Thoracic aorta (tissue), 2 donors: ENCODE measurements at places on chromosomes 12 and 14. TPM values are rescaled to one million over a fixed set of nuclear protein-coding genes. Genes with fewer than 3 reads are reported as not detected.

- no peaks in the 10 kb centered on the region for H3K4me1 ChIP-seq
- H3K27ac ChIP-seq, result no peak overlapping the region
- no peaks in the 10 kb centered on the region for H3K27me3 ChIP-seq
- DNase-seq, result no peak
- H3K36me3 ChIP-seq, result no peaks in the 10 kb centered on the region
- no peak overlapping the region for H3K4me3 ChIP-seq
These were observed 136.8 kb upstream of the NOS1 start for GRCh38 chr12:117498256-117498655.

The ZNF891 gene
- 5.4 TPM for total RNA-seq

The FGD4 gene
- 52.7 TPM for total RNA-seq

DNA sequence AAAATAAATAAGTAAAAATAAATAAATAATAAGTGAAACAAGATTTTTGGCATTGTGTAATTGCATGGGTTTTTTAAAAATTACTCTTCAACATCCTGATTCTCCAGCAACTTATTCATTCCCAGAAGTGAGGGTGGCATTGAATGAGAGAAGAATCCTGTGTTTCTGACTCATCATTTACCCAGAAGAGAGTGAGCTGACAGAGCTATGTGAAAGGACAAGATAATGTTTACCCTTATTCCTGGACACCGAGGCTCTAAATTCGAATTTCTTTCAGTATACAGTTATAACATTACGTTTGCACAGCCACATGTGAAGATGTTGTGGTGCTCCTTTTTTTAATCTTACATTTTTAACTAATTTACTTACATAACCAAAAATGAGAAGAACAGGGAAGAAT, 36.4 kb downstream of the BBS10 start:
- no peak overlapping the region for H3K4me3 ChIP-seq
- no peak overlapping the region for H3K27ac ChIP-seq
- no peaks in the 10 kb centered on the region for H3K4me1 ChIP-seq

- H3K27me3 ChIP-seq, result no peaks in the 10 kb centered on the region
- H3K4me3 ChIP-seq, result no peak overlapping the region
- no peaks in the 10 kb centered on the region for H3K4me1 ChIP-seq
- no peaks in the 10 kb centered on the region for H3K36me3 ChIP-seq
- no peak for DNase-seq
- H3K27ac ChIP-seq, result no peak overlapping the region
These were observed 1071.0 kb downstream of the SLC6A15 start for GRCh38 chr12:83841620-83842019.

The C12orf50 gene
- not detected for total RNA-seq

- H3K4me3 ChIP-seq, result no peak overlapping the region
- H3K4me1 ChIP-seq, result peaks cover 8% of the 10 kb centered on the region
- no peak overlapping the region for H3K27ac ChIP-seq
- DNase-seq, result no peak
- H3K27me3 ChIP-seq, result no peaks in the 10 kb centered on the region
These were observed 5.9 kb downstream of the KLHL33 start for GRCh38 chr14:20429801-20430669.

DNA sequence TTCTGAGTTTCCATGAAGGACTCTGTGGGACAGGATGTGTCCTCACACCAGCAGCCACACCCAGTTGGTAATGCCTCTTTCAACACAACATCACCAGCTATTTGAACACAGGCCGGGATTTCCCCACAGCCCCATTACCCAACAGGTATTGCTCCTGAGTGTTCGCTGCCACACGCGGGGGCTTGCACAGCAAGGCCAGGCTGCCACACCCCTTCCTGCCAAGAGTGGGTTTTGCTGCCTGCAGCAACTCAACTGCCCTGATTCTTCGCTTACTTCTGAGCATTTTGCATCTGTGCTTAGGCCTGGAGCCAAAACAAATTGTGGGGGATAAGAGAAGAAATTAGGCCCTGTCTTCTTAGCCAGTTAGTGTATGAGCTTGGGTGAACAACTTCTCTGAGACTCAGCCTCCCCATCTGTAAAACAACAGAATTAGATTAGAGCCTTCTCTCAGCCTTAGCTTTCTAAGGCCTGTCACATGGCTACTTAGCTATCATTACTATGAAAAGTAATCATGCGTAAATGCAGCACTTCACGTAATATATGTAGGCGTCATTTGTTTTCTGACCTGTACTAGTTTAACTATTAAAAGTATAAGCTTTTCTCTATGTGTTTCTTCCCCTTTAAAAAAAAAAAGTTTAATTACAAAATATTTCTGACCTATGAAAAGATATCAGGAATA, 20.0 kb downstream of the CKAP4 start:
- DNase-seq, result no peak
- no peak overlapping the region for H3K27ac ChIP-seq
- no peaks in the 10 kb centered on the region for H3K36me3 ChIP-seq
- H3K27me3 ChIP-seq, result no peaks in the 10 kb centered on the region
- H3K4me3 ChIP-seq, result no peak overlapping the region

DNA sequence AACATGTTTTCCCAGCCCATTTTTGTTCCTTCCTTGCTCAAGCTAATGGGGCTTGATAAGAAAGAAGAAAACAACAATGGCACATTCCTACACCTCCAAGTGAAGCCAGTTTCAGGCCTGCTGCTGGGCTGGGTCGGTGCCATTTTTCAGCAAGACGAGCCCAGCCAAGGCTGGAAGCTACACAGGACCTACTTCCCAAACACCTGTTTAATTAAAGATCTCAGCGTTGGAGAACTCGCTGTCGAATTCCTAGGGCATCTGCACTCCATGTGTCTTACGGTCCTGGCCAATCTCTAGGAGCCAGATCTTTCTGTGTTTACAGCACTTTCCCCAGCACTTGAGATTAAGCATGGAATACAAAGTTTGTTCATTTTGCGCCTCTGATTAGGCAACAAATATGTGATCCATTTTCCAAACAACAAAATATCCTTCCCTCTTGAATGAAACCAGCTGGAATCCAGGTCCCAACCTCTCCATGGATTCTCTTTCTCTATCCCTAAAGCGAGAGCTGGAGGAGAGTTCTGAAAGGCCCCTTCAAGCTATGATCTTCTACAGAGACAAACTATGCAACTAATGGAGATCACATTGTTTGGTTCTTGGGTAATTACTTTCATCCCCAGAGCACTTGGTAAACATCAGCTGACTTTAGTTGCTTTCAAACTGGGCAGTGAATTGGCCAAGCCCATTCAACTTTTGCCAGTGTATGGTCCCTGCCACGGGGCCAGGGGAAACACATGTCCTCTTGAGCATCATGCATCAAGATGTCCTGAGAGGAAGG, 34.3 kb upstream of the TC2N start:
- H3K4me3 ChIP-seq, result no peak overlapping the region
- peaks cover 97% of the 10 kb centered on the region for H3K4me1 ChIP-seq
- peaks cover 2% of the 10 kb centered on the region for H3K36me3 ChIP-seq

The PHLDA1 gene
- 27.3 TPM for total RNA-seq

GRCh38 chr12:126051611-126052107, 986.4 kb downstream of the AACS start:
- H3K4me3 ChIP-seq, result no peak overlapping the region
- no peaks in the 10 kb centered on the region for H3K27me3 ChIP-seq

The PLXNC1 gene
- 9.2 TPM for total RNA-seq

DNA sequence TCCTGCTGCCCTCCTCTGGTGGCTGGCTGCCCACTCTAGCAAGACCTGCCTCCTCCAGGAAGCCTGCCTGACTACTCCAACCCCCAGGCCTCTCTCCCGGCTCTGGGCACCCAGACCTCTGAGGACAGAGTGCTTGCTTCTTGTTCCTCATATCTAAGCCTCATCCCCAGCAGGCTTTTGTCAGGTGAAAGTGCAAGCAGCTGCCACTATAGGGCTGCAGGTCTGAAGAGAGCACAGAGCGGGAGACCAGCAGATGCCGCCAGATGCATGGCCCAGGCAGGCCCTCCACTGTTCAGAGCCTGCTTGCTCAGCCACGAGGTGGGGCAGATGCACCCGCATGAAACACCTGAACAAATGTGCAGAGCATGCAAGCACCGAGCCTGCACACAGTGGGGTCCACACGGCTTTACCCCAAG, 73.0 kb downstream of the SERPINA3 start:
- no peaks in the 10 kb centered on the region for H3K36me3 ChIP-seq
- H3K27ac ChIP-seq, result no peak overlapping the region
- no peak overlapping the region for H3K4me3 ChIP-seq
- no peak for DNase-seq
- H3K4me1 ChIP-seq, result no peaks in the 10 kb centered on the region

- peaks cover 33% of the 10 kb centered on the region for H3K4me1 ChIP-seq
- H3K36me3 ChIP-seq, result no peaks in the 10 kb centered on the region
- H3K4me3 ChIP-seq, result no peak overlapping the region
- DNase-seq, result no peak
These were observed 29.5 kb upstream of the ZNF740 start for GRCh38 chr12:53151039-53151438.

DNA sequence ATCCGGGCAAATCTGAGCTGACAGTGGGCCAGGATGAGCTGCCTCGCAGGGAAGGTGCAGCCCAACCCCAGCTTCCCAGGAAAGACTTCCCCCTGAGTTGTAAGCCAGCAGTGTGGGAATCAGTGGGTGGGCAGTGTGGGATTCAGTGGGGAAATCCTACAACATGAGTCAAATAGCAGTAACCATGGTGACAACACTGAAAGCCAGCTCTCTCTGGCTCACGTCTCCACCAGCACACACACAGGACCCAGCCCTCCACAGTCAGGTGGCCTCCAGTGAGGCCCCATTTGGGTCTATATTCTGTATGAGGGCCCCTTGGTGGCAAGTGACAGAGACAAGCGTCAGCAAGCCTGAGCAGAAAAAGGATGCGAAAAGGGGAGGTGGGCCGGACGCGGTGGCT, 6.0 kb upstream of the LGALS3 start:
- H3K27ac ChIP-seq, result no peak overlapping the region
- no peak overlapping the region for H3K4me3 ChIP-seq
- H3K4me1 ChIP-seq, result peaks cover 55% of the 10 kb centered on the region
- DNase-seq, result no peak
- no peaks in the 10 kb centered on the region for H3K36me3 ChIP-seq

DNA sequence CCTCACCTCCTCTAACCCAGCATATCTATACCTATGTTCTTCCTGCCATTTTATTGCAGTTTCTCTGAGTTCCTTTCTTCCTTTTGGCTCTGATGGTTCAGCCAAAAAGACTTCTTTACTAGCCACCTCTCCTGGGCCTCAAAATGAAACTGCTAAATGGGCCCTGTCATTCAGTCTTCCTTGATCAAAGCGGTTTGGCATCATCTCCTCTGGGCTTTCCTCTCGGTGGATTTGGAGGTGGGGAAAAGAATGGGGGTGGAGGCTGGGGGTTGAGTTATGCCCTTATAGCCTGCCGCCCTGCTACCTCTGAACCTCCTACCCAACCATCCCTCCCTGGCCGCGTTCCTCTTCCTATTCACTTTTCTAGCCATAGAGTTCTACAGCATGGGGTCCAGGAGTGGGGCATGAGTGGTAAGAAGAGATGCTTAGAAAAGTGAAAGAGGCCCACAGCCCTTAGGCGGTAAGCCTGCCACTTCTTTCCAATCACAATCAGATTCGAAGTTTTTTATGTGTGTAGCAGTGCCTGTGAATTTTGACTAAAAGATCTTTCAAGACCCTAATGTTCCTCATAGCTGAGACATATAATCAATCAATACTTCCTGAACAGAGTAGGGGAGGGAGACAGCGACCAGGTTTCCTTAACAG, 2.5 kb downstream of the AJUBA start:
- no peaks in the 10 kb centered on the region for H3K27me3 ChIP-seq
- H3K4me1 ChIP-seq, result peaks cover 39% of the 10 kb centered on the region
- H3K4me3 ChIP-seq, result peak overlapping the region; percentile 95
- peak overlapping the region; percentile 78 for H3K27ac ChIP-seq
- DNase-seq, result no peak

- no peak overlapping the region for H3K27ac ChIP-seq
- no peak overlapping the region for H3K4me3 ChIP-seq
- no peaks in the 10 kb centered on the region for H3K27me3 ChIP-seq
- DNase-seq, result no peak
- no peaks in the 10 kb centered on the region for H3K36me3 ChIP-seq
These were observed 63.6 kb downstream of the HELB start for GRCh38 chr12:66365718-66366490.

The ERP27 gene
- total RNA-seq, result 2.4 TPM

- peak overlapping the region; percentile 43 for H3K27ac ChIP-seq
- H3K36me3 ChIP-seq, result no peaks in the 10 kb centered on the region
- peaks cover 16% of the 10 kb centered on the region for H3K4me1 ChIP-seq
- H3K27me3 ChIP-seq, result no peaks in the 10 kb centered on the region
- H3K4me3 ChIP-seq, result no peak overlapping the region
These were observed 109.2 kb downstream of the NUAK1 start for GRCh38 chr12:106029532-106029931.

- H3K27me3 ChIP-seq, result no peaks in the 10 kb centered on the region
- H3K36me3 ChIP-seq, result no peaks in the 10 kb centered on the region
- DNase-seq, result no peak
- H3K4me3 ChIP-seq, result no peak overlapping the region
- H3K4me1 ChIP-seq, result no peaks in the 10 kb centered on the region
- H3K27ac ChIP-seq, result no peak overlapping the region
These were observed 89.4 kb downstream of the NKX2-1 start for GRCh38 chr14:36430662-36431084.

DNA sequence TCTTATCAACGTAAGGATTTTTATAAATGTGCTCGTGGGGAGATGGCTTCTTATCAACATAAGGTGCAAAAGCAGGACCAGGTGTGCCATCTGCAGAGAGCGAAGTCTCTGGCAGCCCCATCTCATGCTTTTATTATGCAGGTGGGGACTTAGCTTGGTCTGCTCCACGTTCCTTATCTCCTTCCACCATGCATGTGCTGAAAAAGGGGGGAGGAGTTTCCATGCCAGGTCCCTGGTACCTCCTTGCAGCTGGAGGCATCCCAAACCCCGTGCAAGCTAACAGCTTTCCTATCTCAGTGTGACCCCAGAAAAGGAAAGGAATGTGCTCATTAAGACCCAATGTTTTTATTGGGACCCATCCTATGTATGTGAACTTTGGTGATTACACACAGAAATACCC, 608.5 kb downstream of the TMEM121 start:
- DNase-seq, result no peak
- H3K4me1 ChIP-seq, result no peaks in the 10 kb centered on the region
- no peak overlapping the region for H3K27ac ChIP-seq
- no peak overlapping the region for H3K4me3 ChIP-seq
- no peaks in the 10 kb centered on the region for H3K36me3 ChIP-seq

The CLEC4E gene
- total RNA-seq, result 5.6 TPM

DNA sequence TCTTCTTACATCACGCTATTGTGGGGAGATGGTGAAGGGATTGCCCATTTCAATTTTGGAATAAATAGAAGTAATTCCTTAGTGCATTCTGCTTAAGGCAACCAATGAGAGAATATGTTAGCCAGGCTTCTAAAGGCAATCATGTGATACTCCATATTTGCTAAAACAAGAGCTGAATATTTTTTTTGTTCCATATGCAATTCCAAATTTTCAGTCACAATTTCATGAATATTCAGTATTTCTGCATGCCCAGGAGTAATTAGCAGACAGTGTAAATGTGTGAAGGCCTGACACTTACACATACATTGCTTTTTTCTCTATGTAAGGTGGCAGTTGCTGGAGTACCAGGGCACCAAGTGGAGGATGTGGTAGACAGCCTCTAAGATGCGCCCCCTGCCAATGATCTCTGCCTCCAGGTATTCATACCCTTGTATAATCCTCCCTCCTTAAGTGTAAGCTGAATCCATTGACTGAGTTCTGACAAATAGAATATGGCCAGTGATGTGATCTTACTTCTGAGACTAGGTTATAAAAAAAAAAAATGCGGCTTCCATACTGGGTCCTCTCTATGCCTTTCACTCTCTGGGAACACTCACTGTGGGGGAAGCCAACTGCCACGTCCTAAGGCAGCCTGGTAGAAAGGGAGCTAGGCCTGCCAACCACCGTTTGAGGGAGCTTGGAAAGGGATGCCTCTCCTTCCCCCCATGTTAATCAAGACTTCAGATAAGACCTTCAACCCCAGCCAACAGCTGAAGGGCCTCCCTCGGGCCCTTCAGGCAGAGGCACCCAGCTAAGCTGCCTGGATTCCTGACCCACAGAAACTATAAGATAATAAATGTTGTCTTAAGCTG, 62.7 kb upstream of the PTGR2 start:
- peak overlapping the region; percentile 95 for H3K27ac ChIP-seq
- no peaks in the 10 kb centered on the region for H3K36me3 ChIP-seq
- peaks cover 43% of the 10 kb centered on the region for H3K4me1 ChIP-seq
- no peaks in the 10 kb centered on the region for H3K27me3 ChIP-seq
